ENCODE measurements at places on chromosomes 11 and 22.

GRCh38 chr11:15776366-15776765, 580.0 kb downstream of the SOX6 start:
- DNase-seq = no peak

DNA sequence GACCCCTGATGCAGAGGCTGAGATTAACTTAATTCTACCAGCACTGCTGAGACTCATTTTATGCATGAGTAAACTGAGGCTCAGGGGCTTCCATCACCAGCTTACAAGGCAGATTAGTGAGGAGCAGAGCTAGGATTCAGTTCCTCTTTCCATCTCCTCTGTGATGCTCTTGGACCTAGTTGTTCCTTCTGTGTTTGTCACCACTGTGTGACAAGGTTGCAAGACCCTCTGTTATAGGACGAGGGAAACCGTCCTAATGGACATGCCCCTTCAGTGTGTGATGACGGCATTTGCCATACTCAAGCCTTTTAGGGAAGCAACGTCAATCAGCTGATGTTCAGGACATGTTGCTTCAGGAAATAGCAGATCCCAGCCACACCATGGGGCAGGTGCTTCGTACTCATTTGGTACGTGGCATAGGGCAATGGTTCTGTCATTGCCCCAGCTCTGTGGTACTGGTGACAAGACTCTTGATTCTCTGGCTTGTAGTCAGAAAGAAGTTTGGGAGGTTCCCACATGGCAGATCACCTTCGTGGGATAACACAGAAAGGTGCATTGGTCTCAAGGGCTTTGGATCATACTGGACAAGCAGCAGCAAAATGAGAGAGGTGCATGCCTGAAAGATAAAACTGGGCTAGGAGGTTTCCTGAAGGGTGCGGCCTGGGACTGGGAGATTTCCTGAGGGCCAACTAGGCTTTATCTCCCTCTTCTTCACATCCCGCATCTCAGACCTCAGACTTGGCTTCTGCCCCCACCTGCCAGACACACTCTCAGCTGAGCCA, 23.9 kb upstream of the CD44 start:
- no peak for DNase-seq

- no peak for DNase-seq
Measured at GRCh38 chr22:47334601-47335000, 572.2 kb downstream of the TBC1D22A start.

DNA sequence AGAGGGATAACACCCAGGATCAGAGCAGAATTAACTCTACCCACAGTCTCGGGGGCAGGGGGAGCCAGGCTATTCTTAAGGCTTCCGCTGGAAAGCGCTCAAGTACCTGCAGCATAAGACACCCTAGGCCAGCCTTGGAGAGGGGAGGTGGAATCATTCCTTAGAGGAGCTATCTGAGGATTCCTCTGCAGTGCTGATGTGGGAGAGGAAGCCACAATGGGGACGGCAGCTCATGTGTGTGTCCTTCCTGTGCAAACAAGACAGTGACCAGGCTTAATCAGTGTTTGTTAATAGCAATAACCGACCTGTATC, 382.2 kb upstream of the CADM1 start:
- no peak for DNase-seq

GRCh38 chr11:71301046-71301857, 48.9 kb upstream of the SHANK2 start:
- no peak for DNase-seq

DNA sequence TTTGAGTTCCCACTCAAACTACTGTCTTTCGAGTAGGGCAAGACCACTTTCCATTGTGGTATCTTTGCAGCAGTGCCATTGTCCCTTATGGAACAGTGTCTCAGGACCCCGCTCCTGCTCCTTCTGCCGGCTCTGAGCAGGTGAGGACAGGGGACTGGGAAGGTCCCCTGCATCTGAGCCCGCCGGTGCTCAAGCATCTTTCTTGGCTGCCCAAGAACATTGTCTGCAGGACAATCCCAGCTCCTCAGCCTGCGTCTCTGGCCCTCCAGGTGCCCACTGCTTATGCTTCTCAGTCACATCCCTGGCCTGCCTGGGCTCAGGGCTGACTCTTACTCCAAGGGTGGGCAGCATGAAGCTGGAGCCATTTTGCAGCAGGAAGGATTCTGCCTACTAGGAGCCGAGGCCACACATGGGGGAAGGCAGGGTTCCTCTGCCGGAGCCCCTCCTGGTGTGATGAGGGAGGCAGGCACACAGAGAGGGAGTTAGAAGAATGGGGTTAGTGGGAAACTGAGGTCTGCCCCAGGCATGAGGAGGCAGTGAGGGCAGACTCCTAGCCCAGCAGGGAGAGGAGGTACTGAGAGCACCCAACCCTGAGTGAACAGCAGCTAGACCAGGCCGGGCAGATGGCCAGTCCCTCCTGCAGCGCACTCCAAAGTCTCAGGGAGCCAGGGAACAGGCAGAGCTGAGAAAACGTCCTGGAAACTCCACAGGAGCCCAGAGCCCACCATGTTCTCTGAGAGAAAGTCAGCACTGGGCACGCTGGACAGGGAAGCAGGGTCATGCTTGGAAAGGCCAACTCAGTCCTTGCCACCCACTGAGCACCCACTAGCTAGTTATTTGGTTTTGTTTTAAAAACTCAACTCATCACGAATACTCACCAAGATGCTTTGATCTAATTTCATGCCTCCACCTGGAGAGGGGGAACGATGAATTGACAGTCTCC, 7.5 kb upstream of the PPARA start:
- no peak for DNase-seq

- DNase-seq = no peak
Measured at GRCh38 chr11:21636561-21636960, 556.3 kb upstream of the ANO5 start.

DNA sequence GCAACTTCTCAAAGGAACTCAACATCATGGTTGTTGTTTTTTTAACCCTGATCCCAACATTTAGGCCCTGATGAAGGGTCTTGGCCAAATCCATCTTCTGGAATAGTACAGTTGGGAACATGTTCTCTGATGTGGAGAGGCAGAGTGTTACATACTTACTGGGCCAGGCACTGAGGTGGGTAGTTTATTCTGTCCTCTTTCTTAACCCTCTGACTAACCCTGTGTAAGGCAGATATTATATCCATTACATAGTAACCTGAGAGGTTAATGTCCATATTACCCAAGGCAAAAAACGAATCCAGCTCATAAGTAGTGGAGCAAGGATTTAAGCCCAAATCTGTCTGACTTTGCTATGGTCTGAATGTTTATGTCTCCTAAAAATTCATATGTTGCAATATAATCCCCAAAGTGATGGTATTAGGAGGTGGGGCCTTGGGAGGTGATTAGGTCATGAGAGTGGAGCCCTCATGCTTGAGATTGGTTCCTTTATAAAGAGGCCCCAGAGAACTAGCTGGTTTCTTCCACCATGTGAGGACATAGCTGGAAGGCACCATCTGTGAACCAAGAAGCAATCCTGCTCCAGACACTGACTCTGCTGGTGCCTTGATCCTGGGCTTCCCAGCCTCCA, 16.3 kb downstream of the PPFIBP2 start:
- no peak for DNase-seq

GRCh38 chr22:24319451-24319850, 48.8 kb downstream of the SPECC1L start:
- DNase-seq = no peak

DNA sequence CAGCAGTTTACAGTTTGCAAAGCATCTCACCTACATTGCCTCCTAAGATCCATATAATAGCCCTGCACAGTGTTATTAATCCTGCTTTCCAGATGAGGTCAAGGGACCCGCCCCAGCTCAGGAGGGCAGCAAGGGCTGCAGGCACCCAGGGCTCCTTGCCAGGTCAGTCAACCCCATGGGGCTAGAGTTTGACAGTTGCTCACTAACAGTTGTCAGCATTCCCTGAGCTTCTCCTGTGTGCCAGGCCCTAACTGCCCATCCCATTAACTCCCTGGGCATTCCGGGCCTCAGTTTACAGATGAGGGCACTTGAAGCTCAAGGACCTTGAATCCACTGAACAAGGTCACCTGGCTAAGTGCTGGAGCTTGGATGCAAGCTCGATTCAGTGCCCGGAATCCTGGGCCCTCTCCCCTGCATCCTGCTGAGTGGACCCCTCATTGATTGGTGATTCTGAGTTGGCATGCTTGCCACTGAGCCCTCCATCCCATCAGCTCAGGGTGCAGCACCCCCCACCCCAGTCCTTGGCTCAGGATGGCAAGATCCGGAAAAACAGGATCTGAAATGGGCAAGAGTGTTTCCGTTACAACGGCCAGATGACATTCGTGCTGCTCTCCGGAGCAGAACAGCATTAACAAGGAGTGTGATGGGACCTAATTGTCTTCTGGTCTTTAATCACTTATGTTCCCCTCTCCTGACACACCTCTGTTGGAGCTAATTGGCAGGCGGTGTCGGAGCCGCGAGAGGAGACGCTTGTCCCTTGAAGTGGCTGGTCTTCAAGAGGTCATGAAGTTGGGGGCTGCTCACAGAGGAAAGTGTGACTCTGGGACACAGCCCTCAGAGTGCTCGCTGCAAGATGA, 87.4 kb upstream of the SHISAL1 start:
- DNase-seq = no peak

DNA sequence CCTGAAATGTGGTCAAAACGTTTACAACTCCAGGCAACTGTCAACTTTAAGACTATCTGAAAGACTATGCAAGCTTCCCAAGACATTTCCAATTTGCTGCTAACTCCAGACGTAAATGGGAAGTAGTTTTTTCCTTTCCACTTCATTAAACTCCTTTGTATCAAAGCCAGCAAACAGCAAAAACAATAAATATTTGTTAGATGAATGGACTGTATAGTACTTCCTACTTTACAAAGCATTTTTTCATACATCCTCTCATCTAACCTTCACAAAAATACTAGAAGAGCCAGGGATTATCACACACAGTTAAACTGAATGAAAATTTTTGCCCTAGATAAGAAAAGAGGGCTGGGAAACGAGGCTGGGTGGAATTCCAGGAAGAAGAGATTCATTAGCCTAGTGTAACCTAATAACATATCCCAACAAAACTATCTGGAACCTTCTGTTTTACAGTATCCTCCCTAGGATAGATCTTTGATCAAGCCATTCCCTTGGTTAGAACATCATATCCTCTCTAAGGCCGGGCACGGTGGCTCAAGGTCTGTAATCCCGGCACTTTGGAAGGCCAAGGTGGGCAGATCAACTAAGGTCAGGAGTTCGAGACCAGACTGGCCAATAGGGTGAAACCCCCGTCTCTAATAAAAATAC, 10.4 kb downstream of the NUP98 start:
- no peak for DNase-seq

DNA sequence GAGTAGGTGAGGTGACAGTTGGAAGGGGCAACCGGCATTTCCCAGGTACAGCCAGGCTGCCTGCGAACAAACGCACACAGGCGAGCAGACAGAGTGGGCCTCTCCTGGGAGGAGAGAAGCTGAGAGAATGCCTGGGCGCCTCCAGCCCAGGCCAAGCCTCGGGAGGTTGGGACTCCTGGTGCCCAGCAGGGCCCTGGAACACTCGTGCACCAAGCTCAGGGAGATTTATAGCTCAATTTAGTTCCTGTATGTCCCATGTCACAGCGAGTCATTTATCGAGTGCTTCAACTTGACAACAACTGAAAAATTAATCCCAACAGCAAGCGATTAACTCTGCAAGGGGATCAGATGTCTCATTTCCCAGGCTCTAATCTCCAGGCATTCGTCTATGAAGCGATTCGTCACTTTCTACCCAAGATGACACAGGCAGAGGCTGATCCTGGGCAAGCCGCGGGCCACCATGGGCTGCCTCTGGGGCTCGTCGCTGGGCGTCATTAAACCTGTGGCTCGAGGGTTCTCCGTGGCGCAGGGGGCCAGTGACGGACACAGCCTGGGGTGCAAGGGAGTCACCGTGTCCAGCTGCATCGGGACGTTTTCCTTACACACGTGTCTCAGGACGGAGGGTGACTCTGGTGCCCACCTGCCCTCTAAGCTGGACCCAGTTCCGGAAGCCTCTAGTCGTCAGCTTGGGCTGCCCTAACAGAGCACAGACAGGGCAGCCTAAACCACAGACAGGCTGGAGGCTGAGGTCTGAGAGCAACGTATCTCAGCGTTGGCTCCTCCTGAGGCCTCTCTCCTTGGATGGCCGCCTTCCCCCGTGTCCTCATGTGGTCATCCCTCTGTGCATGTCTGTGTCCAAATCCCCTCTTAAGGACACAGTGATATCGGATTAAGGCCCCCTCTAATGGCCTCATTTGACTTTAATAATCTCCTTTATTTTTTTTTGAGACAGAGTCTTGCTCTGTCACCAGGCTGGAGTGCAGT, 154.1 kb downstream of the CTTN start:
- no peak for DNase-seq

GRCh38 chr11:12156301-12157140, 46.1 kb downstream of the MICAL2 start:
- no peak for DNase-seq

DNA sequence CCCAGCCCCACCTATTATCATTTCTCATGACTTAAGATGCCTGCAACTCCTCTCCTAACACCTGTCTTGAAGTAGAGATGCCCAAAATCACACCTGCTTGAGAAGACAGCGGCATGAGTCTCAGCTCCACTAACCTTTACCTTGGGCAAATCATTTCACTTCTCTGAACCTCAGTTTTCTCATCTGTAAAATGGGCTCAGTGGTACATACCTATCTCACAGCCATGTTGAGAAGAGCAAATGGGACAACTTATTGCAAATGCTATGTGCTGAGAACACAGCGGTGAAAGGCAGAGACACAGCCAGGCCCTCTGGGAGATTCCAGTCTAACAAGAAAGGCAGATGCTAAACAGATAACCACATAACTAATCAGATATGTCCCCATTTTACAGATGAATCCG, 7.8 kb downstream of the TST start:
- no peak for DNase-seq

DNA sequence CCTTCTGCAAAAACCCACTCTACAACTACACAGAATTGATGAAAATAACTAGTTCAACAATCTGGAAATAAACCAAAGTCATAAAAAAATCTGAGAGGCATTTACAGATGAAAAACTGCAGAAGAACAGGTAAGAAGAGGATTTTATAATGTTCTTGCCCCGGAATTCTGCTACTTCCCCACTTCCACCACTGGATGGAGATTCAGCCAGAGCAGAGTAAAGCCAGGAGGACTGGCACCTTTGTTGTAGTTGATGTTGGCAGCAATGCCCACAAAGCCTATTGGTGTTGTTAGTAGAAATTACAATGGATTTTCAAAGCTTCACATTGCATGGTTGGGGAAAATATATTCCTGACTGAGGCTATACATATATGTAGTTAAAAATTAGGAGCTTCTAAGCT, 640.2 kb downstream of the LRRC4C start:
- DNase-seq = no peak

DNA sequence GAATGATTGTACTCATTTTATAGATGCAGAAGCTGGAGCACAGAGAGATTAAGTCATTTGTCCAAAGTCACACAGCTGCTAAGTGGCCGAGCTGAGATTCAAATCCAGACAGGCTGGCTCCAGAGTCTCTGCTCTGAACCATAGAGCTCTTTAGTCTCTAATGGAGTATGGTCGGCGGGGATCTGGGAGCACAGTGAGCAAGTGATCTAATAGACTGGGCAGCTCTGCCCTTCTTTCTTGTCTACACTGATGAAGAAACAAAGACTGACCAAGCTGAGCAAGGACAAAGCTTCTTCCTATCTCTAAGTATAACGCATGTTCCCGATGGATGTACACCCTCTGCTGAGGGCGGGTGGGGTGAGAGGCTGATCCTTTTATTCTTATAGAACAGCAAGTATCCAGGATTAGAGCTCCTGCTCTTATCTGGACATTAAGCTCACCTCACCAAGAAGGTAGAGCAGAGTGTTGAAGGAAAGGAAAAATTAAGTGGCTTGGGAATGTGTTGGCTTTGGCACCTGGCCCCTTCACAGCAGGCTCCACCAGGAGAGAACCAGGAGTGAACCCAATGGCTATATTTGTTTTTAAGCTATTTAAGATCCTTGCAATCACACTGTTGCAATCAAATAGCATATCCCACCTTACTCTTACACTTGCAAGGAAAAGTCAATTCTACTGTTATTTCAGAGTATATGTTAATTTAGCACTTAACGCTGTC, 68.7 kb downstream of the ETS1 start:
- DNase-seq = no peak
